ENCODE measurements at places on chromosomes 1 and 21.
A peak's percentile ranks its signal among the peaks of the same experiment; 100 is the strongest.

DNA sequence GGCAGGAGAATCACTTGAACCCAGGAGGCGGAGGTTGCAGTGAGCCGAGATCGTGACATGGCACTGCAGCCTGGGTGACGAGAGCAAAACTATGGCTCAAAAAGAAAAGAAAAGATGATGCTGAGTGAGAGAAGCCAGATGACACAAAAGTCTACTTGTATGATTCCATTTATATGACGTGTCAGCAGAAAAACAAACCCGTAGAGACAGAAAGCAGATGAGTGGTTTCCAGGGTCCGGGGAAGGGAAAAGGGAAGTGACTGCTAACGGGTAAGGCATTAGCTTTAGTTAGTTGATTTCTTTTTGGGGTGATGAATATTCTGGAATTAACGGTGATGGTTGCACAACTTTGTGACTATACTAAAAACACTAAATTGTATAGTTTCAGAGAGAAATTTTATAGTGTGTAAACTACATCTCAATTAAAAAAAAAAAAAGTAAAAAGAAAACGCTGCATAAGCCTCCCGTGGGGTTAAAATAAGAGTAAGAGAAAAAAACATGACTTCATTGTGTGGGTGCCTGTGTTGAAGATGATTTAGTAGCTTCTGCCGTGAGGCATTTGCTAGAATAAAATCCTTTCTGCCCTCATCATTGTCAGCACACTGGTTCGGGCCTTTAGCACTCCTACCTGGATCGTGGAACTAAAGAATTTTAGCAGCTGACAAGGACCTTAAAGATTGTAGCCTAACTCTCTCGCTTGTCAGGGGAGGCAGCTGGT is 24.7 kb upstream of the ATP5PO start:
- DNase-seq: peak; percentile 97

DNA sequence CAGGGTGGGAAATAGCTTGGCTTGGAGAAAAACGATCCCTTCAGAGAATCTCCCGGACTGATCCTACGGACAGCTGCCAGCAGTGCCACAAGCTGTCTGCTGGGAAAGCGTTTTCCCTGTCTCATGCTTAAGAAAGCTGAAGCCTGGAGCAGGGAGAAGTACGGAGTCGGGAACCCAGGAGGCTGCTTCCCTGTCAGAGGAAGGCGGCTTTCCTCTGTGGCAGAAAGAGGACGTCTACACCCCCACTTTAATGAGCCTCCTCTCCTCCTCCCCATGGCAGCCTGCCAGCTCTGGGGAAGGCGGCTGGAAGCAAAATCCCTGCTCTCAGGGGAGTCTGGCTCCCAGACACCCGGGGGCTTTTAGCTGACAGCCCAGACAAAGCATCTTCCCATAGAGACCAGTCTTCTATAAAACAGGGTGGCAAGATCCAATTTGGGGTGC is 7.3 kb downstream of the KIF21B start:
- DNase-seq: no peak

DNA sequence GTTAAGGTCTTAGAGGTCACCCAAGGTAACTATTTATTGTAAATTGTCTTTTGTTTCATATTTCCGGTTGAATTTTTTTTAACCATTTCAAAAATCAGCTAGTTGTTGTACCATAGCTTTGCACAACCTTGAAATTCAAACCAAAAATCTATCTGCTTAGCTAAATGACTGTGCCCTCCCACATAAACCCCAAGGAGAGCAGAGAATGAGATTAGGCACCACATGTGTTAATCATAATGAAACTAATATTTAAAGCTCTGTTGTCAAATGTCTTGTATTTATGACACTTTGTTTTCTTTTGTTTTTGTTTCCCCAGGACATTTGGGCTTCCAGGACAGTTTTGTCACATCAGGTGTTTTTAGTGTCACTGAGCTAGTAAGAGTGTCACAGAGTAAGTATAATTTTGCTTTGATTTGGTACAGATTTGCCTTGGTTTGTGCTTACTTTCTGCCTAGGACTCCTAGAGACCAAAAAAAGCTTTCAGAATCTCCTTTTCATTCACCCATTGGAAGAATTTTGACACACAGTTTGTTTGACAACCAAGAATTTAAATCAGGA is 249.9 kb downstream of the NFIA start:
- DNase-seq: no peak

GRCh38 chr1:10340930-10341590 is 57.8 kb upstream of the PGD start:
- DNase-seq: no peak

DNA sequence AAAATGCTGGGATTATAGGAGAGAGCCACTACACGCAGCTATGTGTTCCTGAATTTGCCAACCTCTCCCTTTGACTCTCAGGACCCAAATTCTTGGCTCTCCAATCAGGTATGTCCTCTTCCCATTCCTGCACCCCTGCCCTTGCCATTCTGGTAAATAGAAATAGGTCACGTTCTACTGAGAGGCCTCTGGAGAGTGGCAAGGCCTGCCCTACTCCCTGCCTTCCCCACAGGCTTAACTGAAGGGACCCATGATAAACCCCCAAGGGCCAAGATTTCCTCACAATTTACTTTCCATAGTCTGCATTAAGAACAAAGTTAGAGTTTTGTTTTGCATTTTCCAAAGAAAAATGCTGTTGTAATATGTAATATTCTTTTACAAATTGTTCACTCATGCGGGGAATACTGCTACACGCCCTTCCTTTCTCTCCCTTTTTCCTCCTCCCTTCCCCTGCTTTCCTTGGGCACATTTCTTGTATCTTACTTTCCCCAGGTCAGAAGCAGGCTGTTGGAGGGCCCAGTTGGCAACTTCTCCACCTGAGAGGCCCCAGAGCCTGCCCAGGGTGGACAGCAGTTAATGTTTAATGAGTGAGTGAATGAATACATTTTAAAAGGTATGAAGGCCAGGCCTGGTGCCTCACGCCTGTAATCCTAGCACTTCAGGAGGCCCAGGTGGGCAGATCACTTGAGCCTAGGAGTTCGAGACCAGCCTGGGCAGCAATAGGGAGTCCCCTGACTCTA is 33.9 kb upstream of the PUM1 start:
- DNase-seq: no peak

DNA sequence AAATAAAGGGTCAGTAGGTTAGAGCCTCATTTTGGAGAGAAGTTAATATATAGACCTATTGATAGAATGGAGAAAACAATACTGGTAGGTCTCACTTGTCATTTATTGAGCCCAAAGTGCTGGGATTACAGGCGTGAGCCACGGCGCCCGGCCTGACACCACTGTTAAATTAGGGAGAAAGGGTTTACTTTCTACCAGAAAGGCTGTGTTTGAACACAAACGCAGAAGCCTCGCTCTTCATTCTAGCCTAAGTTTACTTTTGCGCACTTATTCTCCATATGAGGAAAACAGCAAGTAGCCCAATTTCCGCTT is 710 bp upstream of the PRPF3 start:
- no peak for DNase-seq

DNA sequence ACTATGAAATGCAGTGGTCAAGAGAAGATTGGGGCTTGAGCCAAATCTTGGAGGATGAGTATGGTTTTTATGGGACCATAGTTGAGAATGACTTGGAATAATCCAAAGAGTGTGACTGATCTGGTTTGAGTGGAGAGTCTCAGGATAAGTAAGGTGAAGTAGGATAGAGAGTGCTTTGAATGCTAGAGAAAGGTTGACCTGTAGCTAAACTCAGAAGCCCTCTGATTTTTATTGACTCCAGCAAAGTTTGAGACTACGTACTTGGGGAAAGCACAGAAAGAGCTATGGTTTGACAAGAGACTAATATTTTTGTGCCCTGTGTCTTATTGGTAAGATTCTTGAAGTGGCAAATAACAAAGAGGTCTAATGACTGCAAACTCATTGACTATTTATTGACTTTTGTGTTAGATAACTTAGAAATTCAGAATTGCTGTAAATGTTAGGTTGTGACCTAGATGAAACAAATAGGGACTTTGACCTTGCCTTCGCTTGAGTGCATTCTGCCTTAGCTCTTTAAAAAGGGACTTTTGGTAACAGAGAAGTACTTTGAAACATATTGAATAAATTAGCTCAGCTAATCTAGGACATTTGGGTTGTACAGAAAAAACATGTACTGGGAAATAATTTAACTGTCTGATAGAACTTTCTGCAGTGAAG is 35.1 kb downstream of the UAP1 start:
- DNase-seq: no peak

DNA sequence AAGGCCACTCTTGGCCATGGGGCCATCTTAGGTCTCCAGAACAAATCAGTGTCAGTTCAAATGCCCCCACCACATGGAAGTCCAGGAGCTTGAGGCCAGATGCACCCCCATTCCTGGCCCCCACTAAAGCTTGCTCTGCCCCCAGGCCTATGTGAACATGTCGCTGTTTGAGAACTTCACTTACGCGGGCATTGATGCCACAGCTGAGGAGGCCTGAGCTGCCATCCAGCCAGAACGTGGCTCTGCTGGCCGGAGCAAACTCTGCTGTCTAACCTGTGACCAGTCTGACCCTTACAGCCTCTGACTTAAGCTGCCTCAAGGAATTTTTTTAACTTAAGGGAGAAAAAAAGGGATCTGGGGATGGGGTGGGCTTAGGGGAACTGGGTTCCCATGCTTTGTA is 15.1 kb upstream of the MPL start:
- DNase-seq: no peak

- no peak for DNase-seq
Observed at GRCh38 chr1:116754198-116754977, at the start of gene CD2. TSS of gene CD2 (plus strand) at chr1:116754430. CDS start at chr1:116754493, 63 bp downstream.

DNA sequence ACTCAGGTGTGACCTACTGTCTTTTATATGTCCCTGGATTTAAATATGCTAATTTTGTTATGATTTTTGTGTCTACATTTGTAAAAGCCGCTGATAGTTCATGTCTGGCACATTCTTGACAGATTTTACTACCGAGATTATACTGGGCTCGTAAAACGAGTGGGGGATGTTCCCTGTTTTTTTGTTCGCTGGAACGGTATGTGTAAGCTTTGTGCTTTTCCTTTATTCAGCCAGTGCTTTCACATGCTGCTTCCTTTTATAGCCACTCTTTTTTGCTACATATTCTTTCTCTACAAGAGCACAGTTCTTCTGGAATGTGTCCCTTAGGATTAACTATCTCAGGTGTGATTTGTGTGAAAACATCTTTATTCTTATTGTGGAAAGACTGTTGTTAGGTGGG is 46.6 kb downstream of the ADARB1 start:
- no peak for DNase-seq

- DNase-seq: peak; percentile 84
Observed at GRCh38 chr1:53655931-53656746, 82.8 kb downstream of the GLIS1 start.

- peak; percentile 94 for DNase-seq
Observed at GRCh38 chr1:37595440-37596181, at the start of gene GNL2. TSS of gene GNL2 (minus strand) at chr1:37595937. CDS start at chr1:37595822, 115 bp downstream.

DNA sequence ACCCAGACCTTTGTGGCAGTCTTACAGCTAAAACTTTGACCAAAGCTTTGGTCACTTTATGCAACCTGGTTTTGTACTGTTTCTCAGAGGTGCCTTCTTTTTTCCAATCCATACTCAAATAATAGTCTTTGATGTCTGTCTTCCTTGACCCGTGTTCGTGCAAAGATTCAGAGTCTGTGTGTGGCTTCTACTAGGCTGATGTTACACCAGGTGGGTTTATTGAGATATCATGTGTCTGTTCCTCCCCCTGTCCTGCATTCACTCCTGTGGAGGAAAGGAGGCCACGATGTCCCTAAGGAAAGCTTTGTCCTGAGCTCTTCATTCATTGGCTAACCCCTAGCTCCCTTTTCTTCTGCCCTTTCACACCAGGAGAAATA is 15.0 kb upstream of the IKBKE start:
- no peak for DNase-seq

DNA sequence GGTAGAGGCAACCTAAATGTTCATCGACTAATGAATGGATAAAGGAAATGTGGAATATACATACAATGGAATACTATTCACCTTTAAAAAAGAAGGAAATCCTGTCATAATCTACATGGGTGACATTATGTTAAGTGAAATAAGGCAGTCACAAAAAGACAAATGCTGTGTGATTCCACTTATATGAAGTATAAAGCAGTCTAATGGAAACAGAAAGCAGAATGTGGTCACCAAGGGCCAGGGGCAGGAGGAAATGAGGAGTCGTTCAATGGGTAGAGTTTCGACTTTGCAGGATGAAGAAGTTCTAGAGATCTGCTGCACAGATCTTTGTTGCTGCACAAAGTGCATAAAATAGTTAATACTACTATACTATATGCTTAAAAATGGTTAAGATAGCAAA is 7.8 kb downstream of the DIPK1A start:
- no peak for DNase-seq

DNA sequence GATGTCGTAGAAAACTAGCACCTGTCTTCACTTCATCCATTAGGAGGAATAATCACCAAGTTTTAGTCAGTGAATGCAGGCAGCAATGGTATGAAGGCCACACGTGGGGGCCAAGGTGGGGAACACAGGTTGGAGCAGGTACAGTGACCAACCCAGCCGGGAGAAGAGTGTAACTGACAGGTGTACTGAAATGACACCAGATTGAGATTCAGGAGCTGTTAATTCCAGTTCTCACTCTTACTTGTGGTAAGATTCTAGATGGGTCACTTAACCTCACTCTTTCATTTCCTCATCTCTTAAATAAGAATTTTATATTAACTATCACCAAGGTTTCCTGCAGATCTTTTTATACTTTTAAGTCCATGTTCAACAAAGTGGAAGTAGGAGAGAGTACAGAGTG is 206.2 kb upstream of the PTBP2 start:
- no peak for DNase-seq

GRCh38 chr1:18302788-18303413 is 177.8 kb upstream of the KLHDC7A start:
- no peak for DNase-seq

DNA sequence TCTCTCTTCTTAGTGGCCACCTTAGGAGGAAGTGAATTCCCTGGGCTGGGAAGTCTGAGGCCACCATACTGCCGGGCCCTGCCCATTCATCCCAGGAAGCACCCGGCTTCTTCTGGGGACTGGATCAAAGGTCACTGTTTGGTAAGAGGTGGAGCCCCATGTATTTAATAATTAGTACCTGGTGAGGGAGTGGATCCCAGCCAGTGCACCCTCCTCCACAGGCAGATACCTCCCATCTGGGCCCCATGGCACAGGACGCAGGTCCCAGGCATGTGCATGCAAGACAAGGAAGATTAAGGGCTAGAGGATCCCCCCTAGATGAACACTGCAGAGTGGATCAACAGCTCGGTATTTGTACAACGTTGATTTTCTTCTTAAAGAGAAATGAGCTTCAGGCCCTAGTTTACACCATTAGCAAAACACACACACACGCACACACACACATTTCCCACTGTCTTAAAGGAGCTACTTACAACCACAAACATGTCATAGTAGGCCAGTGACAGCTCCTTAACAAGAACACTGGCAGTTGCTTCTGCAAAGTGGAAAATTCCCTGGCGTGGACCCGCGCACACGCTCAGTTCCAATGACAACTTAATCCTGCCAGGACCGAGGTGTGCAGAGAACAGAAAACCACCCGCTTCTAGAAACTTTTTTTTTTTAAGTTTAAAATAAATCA is 90.7 kb downstream of the MRPL37 start:
- DNase-seq: no peak

GRCh38 chr1:102891868-102892625 is 216.3 kb downstream of the COL11A1 start:
- peak; percentile 86 for DNase-seq

- no peak for DNase-seq
Observed at GRCh38 chr21:46388206-46388880, 64.4 kb downstream of the PCNT start.

All from HCEC 1CT (cell line).